Smooth muscle cell of bladder (primary cell): ENCODE measurements at places on chromosomes 13 and 19. TPM values are rescaled to one million over a fixed set of nuclear protein-coding genes. Genes with fewer than 3 reads are reported as not detected.

PGLYRP1 gene
- not detected in 2 replicates for total RNA-seq

TRAPPC6A gene
- 13.5 and 14.1 TPM in 2 replicates for total RNA-seq

ACER1 gene
- not detected in 2 replicates for total RNA-seq

SAFB gene
- 39.3 and 56.0 TPM in 2 replicates for total RNA-seq

SERPINE3 gene
- total RNA-seq = not detected in 2 replicates

PRDX2 gene
- total RNA-seq = 244 and 259 TPM in 2 replicates

SRRM5 gene
- not detected in 2 replicates for total RNA-seq

JSRP1 gene
- 0.37 TPM in 1 of 2 replicates, not detected in the other for total RNA-seq

KLK12 gene
- total RNA-seq = not detected in 2 replicates

ACP5 gene
- 1.3 and 2.0 TPM in 2 replicates for total RNA-seq

DKKL1 gene
- total RNA-seq = 0.14 TPM in 1 of 2 replicates, not detected in the other

PKN1 gene
- total RNA-seq = 101 and 143 TPM in 2 replicates

OR4F17 gene
- total RNA-seq = under 0.01 TPM in 1 of 2 replicates, not detected in the other

ZNF625 gene
- total RNA-seq = 12.5 and 13.8 TPM in 2 replicates

ZNF112 gene
- total RNA-seq = 6.8 and 8.6 TPM in 2 replicates

S1PR2 gene
- 16.5 and 23.5 TPM in 2 replicates for total RNA-seq

PLPP2 gene
- 14.4 and 22.1 TPM in 2 replicates for total RNA-seq

CGB3 gene
- total RNA-seq = not detected in 2 replicates

CCL25 gene
- total RNA-seq = not detected in 2 replicates

TMEM272 gene
- total RNA-seq = not detected in 2 replicates

KIR2DL1 gene
- not detected in 2 replicates for total RNA-seq

ZNF99 gene
- not detected in 2 replicates for total RNA-seq

DAND5 gene
- not detected in 2 replicates for total RNA-seq
